ENCODE measurements at places on chromosomes 1 and 21. TPM values are rescaled to one million over a fixed set of nuclear protein-coding genes. Genes with fewer than 3 reads are reported as not detected.
A peak's percentile ranks its signal among the peaks of the same experiment; 100 is the strongest.

Gene FCAMR
- total RNA-seq, result not detected

Gene SYT14
- 5.7 TPM for total RNA-seq

Gene GUCA2B
- 0.69 TPM for total RNA-seq

Gene S100A8
- 678 TPM for total RNA-seq

DNA sequence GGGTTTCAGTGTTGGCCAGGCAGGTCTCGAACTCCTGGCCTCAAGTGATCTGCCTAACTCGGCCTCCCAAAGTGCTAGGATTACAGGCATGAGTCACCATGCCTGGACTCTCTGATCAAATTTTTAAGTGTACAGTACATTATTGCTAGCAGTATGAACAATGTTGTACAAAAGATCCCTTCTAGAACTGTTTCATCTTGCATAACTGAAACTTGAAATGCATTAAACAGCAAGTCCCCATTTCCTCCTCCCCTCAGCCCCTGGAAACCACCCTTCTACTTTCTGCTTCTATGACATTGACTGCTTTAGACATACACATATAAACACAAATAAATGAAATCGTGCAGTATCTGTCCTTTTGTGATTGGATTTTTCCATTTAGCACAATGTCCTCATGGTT lies 463.4 kb downstream of the PTPRC start:
- DNase-seq, result no peak

DNA sequence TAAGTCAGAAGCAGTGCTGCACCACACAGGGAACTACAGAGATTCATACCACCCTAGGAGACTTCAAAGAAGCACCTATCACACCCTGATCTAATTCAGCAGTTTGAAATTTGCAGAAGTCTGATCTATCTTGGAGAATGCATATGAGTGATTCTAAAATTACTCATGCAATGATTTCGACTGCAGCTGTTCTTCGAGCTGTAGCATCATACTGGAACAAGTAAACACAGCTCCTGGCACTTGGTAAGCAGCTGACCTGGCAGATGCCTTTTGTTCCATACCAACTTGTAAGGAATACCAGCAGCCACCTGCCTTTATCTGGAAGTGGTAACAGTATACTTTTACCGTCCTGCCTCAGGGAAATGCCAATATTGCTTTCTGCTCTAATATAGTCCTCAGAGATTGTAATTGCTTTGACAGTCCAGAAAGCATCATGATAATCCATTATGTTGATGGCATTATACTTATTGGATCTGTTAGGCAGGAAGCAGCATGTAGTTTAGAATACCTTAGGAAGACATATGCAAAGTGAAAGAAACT lies 25.7 kb downstream of the AADACL4 start:
- DNase-seq, result no peak

DNA sequence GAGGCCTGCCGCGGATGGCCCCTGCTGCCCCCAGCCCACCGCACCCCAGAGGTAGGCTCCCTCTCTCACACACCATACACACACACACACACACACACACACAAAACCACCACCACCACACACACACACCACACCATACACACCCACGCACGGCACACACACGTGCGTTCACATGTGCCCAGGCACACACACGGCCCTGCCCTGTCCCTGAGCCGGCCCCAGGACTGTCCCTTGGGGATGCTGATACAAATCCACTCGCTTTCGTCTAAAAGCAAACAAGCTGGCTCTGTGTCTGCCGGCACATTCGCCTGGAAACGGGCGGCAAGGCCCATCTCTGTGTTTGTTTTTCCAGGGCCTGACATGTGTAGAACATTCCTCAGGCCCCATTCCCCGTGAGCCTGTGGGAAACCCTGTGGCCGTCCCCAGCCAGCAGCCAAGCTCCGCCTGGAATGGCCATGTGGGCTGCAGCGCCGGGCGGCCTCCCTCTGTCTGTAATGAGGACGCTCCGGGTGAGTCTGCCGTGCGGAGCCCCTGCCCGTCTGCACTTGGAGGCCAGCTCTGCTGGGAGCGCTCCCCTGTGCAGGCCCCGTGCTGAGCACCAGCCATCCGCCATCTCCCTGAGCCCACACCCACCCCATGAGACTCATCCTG lies 67.4 kb downstream of the DMRTB1 start:
- no peak for DNase-seq

GRCh38 chr1:171467626-171468025 lies 17.7 kb upstream of the PRRC2C start:
- no peak for DNase-seq

DNA sequence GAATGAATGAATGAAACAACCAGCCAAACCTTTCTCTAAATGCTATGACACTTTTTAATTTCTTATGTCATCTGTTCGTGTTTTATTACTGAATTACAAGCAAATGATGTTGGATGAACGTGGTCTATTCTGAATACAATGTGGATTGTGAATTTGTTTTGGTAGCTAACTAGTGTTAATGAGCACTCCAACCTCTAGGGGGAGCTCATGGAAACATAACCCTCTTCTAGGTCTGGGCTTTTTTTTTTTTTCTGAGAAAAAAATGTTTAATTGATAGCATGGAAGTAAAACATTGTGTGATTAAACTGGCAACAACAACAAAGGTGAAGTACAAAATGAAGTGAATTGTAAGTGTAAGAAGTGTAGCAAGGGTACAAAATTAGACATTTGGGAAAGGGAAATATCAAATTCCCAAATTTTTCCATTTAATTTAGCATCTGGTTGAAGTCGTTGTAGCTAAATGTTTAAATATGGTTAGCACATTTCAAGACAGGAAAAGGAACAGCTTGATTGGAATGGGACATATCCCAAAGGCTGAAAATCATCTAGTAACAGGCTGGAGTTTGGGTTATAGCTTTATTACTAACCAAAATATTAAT lies 42.6 kb upstream of the PTGS2 start:
- DNase-seq, result no peak

DNA sequence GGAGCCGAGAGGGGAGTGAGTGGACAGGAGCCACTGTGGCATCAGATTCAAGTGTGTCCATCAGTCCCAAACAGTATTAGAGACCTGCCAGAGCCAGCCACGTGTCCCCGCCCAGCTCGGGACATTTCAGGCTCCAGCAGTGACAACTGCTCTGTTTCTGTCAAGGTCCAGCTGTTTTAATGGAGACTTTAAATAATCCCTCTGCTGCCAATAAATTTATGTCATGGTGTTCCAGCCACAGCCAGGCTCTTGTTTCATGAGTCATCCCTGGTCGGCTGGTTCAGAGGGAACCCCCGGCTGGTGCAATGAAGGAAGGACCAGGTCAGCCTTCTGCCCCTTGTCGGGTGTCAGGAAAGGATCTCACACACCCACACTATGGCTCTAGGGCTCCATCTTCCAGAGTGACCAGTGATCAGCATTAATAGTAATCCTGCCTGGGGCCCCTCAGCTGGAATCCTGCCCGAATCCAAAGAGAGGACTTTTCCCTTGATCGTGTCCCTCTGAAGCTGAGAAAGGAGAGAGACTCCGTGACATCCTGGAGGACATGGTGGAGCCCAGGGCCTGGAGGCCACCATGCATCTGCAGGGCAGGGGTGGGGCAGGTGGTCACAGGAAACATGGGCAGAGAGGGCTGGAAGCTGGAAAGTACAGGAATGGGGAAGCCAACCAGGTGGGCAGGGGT lies 197.3 kb downstream of the MATN1 start:
- DNase-seq, result peak; percentile 63

- DNase-seq, result no peak
These were observed 107.6 kb downstream of the CCDC185 start for GRCh38 chr1:223500560-223501425.

GRCh38 chr21:23950344-23950743 lies 1656.9 kb downstream of the MRPL39 start:
- no peak for DNase-seq

DNA sequence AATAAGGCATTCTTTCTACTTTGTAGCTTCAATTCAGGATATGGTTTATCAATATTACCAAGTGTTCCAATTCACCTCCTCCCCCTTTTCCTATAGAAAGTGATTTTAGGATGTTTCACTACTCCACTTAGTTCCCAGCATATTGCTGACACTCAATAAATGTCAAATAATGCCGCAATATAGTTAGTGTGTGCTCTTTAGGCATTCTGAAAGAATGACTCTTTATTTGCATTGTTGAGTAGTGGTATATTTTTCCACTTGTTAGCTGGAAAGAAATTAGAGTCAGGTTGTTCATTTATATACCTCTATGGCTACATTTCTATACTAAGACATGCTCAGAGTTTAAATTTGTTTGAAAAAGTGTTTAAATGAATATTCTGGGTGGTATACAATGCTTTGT lies 154.6 kb upstream of the C1orf105 start:
- no peak for DNase-seq

DNA sequence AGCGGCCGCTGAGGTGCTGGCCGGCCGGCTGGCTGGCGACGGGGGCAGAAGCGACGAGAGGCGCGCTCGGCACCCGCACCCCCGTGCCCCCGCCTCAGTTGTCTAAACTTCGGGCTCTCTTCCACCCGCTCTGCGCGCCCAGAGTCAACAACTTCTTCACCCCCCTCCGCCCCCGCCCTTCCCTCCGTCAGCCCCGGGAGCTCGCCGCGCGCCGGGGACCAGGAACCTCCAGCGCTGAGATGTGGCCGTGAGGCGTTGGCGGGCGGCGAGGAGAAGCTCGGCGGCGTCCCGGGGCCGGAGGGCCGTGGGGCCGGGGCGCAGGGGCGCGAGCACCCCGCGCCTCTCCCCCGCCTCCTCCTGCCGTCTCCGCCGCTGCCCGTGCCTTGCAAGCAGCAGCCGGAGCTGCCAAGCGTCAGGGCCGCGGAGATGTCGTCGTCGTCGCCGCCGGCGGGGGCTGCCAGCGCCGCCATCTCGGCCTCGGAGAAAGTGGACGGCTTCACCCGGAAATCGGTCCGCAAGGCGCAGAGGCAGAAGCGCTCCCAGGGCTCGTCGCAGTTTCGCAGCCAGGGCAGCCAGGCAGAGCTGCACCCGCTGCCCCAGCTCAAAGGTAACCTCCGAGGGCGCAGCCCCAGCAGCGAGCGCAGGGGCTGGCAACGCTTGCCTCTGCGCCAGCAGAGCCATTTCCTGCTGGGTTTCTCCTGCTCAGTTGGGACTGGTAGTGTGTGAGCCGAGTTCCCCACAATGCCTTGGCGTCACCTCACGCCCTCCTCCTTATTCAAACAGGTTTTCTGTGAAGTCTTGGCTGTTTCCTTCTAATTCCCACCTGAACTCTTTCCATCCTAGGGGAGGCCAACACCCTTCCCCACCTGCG lies 710 bp downstream of the PPP2R5A start:
- peak; percentile 74 for DNase-seq

DNA sequence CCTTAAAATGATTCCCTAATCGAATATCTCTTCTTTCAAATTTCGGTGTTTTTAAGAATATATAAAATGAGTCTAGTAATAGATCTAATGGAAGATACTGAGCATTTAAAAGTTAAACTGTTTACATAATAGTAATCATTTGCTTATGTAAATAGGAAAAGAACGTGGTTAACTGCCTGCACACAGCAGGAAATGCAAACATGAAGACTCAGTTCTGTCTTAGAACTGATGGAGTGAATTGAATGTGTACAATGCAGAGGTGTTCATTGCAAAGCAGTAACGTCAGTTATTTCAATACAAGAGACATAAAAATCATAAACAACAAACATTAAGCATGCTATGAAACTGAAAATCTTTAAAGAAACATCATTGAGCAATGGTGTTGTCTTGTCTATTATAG lies 359.4 kb upstream of the ADAMTS5 start:
- no peak for DNase-seq

- DNase-seq, result no peak
These were observed 812.8 kb upstream of the BRINP3 start for GRCh38 chr1:191290441-191290840.

DNA sequence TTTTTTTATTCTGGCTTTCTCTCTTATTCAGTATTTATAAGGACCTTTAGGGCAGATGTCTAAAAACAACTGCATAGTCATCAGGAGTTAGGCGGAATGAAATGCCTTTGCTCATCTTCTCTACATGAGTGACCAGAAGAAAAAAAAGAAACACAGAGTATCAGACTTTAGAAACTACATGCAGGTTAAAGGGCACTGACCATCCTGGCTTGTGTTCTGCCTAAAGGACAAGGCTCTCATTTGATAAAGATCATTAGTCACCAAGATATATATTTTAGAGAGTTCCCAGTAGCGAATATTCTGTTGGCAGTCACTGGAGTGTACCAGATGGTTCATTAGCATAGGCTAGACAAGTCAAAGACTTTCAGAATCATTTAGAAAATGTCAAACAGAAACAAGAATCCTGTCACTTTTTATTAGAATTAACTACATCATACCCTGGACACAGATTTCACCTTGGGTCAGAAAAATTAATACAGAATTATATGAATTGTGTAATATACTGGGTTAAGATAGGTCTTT lies 145.6 kb downstream of the NR5A2 start:
- no peak for DNase-seq

DNA sequence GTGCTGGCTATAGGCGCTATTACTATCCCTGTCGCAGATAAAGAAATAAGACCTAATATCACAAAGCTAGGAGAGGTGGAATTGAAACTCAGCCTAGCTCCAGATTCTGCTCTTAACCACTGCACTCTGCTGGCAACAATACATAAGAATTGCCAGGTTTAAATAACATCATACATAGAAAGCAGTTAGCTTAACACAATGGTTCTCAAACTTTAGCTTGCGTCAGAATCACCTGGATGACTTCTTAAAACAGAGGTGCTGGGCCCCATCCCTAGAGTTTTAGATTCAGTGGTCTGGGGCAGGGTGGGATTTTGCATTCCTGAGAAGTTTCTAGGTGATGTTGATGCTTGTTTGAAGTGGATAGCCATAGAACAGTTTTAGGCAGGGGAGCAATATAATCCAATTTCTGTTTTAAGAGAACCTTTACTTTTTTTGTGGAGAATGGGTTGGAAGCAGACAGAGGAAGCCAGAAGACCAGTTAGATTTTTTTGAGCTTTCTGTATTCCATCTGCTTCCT lies 1.1 kb upstream of the POMGNT1 start:
- no peak for DNase-seq

GRCh38 chr1:218403300-218403699 lies 58.2 kb downstream of the TGFB2 start:
- DNase-seq, result no peak

DNA sequence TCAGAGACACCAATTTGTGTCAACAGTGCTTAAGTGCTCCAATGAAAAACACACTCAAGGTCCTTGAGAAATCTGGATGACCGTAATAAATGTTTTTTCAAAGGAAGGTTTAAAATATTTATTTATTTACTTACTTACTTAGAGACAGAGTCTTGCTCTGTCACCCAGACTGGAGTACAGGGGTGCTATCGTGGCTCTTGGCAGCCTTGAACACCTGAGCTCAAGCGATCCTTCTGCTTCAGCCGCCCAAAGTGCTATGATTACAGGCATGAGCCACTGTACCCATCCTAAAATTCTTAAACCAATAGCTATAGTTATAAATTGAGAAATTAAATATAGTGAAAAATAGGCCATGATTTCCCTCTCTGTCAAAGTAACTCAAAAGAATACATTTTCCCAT lies 17.3 kb upstream of the ERICH3 start:
- DNase-seq, result no peak

DNA sequence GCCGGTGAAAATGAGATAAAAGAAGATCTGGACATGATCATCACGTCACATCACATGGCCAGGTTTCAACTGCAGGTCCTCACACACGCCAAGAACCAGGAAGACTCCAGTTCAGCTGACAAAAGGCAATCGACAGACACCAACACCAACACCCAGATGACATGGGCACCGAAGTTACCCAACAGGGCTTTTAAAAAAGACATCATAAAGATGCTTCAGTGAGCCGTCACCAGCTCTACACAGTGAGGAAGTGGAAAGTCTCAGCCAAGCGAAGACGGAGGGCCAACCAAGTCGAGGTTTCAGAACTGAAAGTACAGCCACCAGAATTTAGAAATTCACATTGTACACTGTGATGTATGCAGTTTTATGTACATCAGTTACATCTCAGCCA lies 154.3 kb upstream of the COL6A1 start:
- no peak for DNase-seq
